ENCODE measurements at places on chromosomes 6 and 20.

- DNase-seq: no peak
Measured at GRCh38 chr20:9179867-9180266, 111.0 kb downstream of the PLCB4 start.

DNA sequence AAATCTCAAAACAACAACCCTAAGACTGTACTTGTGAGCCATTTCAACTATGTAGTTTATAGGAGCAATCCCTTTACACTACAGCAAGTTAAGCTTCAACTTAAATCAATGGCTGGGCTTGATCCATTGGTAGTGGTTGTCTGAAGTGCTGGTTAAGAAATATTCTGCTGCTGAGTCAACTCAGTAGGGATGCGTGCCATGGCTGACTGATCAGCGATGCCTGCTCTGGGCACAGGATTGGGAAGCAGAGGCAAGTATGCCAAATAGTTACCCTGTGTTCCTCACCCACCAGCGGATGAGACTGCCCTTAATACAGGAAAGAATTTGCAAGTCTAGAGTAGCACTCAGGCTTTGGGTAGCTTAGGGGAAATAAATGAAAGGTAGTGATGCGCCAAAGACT lies 41.5 kb downstream of the GCM1 start:
- no peak for DNase-seq

GRCh38 chr20:58102261-58102660 lies 126.2 kb downstream of the ANKRD60 start:
- no peak for DNase-seq

DNA sequence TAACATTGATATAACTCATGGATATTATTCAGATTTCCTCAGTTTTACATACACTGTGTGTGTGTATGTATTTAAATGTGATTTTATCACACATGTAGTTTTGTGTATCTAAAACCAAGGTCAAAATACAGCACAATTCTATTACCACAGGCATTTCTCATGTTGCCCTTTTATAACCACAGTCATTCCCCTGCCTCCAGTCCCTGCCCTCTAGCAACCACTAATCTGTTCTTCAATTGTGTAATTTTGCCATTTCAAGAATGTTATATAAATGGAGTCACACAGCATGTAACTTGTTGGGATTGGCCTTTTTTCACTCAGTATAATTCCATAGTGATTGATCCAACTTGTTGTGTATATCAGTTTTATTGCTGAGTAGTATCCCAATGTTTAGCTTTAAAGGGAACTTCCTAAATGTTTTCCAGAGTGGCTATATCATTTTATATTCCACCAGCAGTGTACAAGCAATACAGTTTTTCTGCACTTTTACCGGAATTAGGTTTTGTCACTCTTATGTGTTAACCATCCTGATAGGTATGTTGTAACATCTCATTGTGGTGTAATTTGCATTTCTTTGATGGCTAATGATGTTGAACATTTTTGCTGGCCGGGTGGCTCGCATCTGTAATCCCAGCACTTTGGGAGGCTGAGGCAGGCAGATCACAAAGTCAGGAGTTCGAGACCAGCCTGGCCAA lies 338.2 kb downstream of the SOX4 start:
- DNase-seq: no peak

DNA sequence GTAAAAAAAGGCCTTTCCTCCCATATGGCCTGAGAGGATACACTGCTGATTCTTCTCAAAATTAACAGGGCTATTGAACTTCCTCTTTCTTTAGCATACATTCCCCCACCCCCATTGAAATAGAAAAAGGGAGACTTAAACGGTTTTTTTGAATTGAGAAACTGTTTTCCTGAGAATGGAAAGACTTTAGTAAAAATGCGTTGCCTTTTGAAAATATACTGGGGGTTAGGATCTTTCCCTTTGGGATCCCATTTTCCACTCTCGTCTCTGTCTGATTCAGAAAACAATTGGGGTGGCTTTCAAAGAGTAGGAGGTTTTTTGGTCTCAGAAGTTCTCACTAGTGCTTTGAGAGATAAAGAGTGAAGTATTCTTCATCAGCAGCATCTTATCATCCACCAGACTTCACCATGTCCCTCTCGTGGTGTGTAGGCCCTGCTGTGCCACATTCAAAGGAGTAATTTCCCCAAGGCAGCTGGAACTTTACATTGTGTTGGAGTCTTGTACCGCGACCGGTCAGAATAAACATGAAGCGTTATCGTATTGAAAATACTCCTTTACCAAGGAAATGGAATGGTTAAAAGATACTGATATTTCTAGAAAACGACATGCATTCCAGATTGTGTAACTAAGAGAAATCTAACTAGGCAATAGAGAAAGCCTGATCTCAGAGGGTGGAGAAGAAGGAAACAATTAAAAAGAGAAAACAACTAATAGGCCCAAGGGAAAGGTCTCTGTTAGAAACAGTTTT lies 10.6 kb downstream of the MYB start:
- no peak for DNase-seq

DNA sequence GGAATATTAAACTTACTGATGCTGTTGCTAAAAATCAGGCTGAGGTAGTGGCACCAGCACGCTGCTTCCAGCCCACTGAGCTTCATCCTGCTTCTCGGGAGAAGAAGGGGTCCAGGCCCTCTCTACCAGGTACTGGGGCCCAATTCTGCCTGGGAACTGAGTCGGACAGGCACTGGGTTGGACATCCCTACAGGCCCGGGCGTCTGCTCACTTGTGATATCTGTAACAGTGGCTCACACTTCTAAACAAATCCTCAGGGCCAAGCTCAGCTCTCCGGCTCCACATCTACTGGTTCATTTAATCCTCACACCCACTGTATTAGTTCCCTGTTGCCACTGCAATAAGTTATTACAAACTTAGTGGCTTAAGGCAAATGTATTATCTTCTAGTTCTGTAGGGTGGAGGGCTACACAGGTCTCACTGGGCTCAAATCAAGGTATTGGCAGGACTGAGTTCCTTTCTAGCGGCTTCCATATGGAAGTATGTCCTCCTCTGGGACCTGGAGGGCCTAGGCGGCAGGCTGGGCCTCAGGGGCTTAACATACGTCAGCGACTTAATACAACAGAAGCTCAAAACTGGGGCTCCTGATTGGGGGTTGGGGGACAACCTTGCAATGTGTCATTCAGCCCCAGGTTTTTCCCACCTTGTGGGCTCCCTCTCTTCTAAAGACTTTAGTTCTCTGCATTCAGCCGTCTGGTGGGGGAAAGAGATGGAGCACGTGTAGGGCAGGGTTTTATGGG lies 1.6 kb upstream of the KCNK15 start:
- DNase-seq: no peak

- DNase-seq: no peak
Measured at GRCh38 chr20:5737619-5737953, 12.6 kb upstream of the SHLD1 start.

DNA sequence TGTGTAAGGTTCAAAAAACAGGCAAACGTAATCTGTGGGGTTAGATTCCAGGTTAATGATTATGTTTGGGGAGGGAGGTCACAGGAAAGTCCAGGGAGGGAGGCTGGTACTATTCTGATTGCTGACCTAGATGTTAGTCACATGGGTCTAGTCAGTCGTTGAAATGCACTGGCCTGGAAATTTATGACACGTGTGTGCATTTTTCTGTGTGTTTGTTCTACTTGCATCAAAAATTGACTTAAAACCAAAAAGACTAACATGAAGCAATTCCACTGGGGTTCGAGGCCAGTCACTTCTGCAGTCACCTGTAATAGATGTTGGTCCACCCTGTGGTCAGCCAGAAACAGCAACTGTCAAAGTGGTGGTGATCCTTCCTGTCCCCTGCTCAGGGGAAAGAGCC lies 104.2 kb upstream of the MLN start:
- no peak for DNase-seq

DNA sequence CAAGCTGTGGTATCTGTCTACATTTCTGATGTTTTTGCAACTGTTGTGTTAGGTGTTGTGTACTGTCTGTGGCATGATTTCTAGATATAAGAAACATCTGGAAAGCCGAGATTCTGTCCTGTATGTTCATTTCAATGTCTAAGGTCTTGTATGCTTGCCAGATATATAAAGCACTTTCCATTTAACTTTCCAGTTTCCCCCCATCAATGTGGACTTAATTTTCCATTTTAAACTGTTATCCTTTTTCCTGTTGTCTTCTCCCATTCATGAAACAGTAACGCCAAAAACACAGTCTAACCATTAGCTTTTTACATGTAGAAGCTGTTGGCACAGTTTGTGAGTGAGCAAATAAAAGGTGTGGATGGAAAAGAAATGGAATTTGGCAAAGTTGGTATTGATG lies 181.6 kb downstream of the FARS2 start:
- DNase-seq: no peak

- no peak for DNase-seq
Measured at GRCh38 chr6:167824591-167825331, 1.9 kb upstream of the AFDN start.

- DNase-seq: no peak
Measured at GRCh38 chr20:5136096-5136495, 9.3 kb downstream of the CDS2 start.

DNA sequence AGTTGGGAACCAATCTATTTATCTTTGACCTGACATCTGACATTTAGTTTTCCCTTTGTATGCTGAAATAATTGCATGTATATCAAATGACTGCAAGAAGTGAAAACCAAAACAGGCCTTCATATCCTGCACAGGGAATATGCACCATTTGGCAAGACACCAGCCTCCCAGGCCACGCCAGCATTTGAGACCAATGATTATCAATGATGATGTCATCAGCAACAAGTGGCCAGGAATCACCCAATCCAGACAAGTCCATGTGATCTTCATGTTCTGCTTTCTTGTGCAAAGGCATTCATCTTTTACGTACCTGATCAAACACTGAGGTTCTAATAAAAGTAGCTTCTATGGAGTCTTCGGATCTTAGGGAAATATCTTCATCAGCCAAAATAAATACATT lies 107.4 kb upstream of the TENT5A start:
- DNase-seq: no peak
